NCI-H2081 (cell line): ENCODE measurements at places on chromosomes 16 and 17.

GRCh38 chr16:85393674-85394451 is 219.3 kb upstream of the GSE1 start:
- DNase-seq: no peak

- DNase-seq: no peak
These were observed 4.8 kb downstream of the SLC7A5 start for GRCh38 chr16:87864331-87864989.

- no peak for DNase-seq
These were observed 43.6 kb downstream of the C16orf95 start for GRCh38 chr16:87273471-87274030.

- DNase-seq: no peak
These were observed 36.8 kb upstream of the DLX4 start for GRCh38 chr17:49932138-49932723.

DNA sequence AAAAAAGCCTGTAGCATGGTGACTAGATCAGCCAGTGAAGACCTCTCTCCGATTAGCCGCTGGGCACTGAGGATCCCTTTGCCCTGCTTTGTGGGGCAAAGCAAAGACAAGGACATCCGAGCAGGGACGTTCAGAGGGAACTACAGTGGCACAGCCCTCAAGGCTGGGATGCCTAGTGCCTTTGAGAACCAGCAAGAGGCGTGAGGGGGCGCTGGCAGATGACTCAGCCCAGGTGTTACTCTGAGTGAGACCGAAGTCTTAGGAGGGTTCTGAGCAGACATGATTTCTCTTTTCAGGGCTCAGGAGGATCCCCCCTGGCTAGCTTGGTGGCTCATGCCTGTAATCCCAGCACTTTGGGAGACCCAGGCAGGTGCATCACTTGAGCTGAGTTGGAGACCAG is 178.6 kb downstream of the CPPED1 start:
- DNase-seq: no peak

DNA sequence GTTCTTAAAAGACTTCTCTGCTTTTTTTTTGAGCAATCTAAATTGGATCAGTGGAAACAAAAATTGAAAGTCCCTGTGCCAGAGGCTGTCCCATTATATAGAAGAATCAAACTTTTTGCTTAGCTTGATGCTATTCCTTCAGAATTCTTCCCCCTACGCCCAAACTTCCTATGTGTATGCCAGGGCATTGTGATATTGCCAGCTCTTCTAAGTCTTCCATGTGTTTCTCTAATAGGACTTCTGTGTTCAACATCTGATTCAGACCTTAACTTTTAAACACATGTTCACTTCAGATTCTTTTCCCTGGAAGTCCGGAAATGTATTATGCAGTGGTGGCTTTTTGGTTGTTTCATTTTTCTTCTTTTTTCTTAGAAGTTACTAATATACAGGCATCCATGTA is 18.7 kb downstream of the PTRH2 start:
- no peak for DNase-seq

DNA sequence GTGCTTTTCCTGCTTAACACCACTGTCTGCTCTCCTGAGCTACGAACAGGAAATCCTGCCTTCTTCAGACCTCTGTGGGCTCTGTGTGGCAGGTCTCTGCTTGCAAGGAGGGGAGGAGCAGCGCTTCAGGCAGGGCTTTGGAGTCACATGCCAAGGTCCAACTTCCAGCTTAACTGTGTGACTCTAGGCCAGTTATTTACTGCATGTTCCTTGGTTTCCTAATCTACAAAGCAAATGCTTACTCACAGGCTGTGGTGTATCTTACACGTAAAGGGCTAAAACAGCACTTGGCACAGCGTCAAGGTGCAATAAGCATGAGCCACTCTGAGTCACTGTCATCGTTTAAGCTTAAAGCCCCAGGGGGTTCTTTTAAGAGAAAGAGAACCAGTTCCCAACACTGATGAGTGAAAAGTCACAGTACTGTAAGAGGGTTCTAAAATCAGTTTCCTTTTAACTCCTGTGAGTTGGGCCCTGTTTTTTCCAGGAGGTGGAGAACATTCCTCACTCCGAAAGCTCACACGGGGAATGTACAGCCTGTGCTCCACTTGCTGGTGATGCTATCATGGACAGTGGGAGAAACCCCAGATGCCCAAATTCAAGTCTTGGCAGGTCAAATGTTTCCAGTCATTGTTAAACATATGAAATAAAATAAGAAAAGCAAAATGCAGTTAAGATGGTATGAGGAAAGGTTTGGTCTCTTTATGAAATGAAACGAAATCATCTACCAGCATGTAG is 54.1 kb upstream of the BCAR1 start:
- DNase-seq: peak; percentile 56

DNA sequence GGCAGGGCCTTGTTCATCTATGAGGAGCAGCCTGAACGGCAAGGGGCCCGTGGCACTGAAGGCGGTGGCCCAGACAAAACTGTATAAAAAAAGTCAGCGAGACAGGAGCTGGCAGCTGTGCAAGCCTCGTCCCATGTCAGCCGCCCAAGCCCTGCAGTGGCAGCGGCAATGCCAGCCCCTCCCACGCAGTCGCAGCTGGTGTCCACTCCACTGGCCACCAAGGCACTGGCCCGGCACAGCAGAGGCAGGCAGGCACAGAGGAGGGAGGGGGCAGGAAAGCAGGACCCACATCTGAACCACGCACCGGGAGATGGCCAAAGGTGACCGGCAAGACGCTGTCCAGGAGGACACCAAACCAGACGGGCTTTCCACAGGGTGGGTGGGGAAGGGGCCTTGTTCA is 15.9 kb upstream of the C16orf95 start:
- DNase-seq: no peak

- no peak for DNase-seq
These were observed 818.2 kb downstream of the KCNJ18 start for GRCh38 chr17:22510504-22510903.

DNA sequence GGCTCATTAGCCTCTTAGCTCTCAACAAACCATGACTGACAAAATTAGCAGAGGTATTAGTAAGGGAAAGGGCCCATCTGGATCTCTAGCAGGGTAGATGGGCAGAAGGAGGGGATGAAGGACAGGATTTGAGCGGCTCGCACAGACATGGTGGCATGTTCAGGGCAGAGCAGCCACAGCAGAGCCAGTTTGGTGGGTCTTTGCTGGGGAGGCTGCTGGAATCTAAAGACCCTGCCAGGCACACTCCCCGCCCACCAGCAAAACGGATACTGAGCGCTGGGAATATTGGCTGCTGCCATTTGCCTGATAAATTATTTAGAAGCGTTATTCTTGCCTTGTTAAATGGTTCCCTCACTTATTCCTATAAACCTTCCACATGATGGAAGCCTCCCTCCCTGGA is 20.7 kb upstream of the NAT9 start:
- DNase-seq: no peak

DNA sequence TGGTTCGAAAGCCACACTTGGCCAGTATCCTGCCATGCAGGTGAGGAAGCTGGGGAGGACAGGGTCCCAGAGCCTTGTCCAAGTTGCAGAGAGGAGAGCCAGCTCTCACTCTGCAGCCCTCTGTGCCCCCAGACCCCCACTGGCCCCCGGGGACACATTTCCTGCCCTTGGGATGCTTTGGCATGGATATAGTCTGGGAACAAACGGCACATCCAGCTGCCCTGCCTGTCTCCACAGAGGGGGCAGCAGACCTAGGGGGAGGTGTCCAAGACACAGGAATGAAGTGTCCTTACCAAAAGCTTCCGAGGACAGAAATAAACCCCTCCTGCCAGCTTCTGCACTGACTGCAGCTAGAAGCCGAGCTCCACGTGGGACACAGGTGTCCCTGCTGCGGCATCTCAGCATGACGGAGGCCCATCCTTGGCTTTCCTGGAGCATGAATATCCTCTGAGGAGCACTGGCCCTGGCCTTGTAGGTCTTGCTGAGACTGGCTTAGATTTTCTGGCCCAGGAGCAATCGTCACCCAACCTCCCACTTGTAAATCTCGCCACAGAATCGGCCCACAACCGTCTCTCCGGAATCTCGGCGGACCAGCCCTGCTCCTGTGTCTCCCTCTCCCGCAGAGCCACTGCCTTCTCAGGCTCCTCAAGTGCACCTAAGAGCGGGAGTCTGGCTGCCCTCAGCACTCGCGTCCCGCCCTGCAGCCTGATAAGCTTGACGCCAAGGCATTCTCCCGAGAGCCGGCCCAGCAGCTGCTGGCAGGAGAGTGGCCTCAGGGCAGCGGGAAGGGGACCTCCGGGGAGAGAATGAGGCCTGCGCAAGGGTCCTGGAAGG is 1.1 kb upstream of the CAPN15 start:
- no peak for DNase-seq

DNA sequence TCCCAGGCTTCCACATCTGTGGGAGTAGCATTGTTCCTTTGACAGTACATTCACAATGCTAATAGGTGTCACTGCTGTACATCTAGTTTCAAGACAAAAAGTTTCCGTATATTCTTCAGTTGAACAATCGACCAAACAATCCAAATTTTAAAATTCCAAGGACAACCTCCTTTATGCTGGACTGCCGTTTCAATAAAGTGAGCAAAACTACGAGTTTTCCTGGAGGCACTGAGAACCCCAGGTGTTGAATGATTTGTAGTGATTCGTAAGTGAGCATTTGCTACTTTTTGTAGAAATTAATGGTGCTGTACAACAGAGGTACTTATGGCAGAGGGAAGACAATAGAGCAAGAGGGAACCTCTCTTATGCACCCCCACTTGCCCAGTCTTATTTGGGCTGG is 71.2 kb upstream of the NACA2 start:
- DNase-seq: no peak
